ENCODE measurements at places on chromosomes 6 and 20.
A peak's percentile ranks its signal among the peaks of the same experiment; 100 is the strongest.

DNA sequence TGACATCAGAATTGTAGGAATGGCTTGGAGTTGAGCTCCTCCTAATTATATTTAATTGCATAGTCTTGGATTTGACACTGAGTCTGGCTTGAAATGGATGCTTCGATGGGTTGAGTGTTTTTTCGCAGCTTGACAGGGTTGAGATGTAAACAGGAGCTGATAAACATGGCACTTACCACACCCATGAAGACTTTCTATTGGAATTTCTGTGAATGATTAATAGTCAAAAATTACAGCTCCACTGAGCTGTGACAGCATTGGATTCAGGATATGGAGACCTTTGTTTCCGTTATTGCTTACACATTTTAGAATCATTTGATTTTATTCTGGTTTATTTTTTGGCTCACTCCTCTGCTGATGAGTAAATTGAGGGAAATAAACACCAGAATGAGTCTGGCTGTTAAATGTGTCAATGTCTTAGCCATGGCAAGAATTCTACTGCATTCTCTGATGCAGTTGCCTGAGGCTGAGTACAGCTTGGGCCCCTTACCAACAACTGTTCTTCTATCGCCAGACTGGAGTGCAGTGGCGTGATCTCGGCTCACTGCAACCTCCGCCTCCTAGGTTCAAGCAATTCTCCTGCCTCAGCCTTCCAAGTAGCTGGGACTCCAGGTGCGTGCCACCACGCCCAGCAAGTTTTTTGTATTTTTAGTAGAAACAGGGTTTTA, 128.1 kb upstream of the DOK5 start:
- no peak for DNase-seq

DNA sequence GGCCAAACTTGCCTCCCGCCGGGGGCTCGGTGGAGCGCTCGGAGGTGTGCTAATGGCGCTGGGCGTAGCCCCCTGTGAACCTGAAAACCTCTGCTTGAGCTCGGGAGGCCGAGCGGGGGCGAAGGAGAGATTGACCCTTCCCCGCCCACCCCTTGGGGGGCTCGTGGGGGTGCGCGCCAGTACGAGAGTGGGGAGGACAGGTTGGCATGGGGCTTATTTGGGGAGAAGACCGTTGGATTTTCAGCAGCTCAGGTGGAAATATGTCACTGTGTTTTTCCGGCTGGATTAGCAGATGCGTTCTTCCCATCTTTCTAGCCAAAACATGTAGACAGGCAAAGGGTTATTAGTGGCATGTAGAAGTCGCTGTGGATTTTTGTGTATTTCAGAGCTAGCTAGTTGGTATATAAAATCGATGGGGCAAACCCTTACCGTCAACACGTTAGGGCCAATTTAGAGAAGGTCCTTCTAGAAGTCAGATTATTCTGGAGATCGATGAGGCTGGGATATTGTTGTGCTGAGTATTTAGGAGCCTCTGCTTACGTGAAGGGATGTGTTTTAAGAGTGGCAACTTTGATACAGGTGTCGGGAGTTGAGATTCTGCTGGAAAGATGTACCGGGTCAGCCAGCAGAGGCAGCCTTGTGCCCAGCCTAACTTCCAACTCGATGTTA, 525 bp downstream of the NCOA7 start:
- peak; percentile 57 for DNase-seq

GRCh38 chr6:21744331-21744730, 150.8 kb downstream of the SOX4 start:
- DNase-seq = no peak

GRCh38 chr6:79073888-79074287, 4.2 kb downstream of the PHIP start:
- DNase-seq = no peak

DNA sequence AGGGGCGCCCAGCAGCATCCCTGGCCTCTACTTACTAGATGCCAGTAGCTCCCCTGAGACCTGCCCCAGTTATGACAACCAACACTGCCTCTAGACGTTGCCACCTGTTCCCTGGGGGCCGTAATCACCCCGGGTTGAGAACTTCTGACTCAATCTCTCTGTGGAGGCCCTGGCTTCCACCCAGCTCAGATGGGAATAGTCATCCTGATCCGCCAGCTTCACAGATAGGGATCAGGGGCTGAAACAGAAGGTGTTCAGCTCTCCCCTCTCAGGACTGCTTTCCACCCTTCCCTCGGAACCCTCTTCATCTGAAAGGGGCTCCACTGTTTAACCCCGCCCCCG, 3.3 kb downstream of the CAPN11 start:
- DNase-seq = no peak

GRCh38 chr20:2631228-2631627, 21.2 kb upstream of the NOP56 start:
- no peak for DNase-seq

DNA sequence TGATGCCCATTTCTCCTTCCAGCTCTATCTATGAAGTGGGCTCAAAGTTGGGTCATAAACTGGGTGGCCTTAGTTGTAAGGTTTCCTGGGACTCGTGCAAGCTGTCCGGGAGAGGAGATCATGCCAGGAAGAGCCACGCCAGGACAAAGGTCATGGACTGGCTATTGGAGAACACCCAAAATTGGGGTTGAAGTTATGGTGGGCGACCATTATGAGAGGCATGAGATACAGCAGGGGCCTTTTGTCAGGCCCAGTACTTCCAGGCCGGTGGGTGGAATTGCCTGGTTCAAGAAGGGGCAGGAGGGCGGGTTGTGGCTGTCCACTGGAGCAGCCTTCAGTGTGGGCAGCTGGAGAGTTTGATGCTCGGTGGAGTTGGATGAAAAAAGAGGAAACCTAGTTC, 225.1 kb upstream of the SSTR4 start:
- no peak for DNase-seq
